ENCODE measurements at places on chromosomes 2 and 18.

- no peak for DNase-seq
Measured at GRCh38 chr18:41644466-41644865, 310.6 kb upstream of the PIK3C3 start.

DNA sequence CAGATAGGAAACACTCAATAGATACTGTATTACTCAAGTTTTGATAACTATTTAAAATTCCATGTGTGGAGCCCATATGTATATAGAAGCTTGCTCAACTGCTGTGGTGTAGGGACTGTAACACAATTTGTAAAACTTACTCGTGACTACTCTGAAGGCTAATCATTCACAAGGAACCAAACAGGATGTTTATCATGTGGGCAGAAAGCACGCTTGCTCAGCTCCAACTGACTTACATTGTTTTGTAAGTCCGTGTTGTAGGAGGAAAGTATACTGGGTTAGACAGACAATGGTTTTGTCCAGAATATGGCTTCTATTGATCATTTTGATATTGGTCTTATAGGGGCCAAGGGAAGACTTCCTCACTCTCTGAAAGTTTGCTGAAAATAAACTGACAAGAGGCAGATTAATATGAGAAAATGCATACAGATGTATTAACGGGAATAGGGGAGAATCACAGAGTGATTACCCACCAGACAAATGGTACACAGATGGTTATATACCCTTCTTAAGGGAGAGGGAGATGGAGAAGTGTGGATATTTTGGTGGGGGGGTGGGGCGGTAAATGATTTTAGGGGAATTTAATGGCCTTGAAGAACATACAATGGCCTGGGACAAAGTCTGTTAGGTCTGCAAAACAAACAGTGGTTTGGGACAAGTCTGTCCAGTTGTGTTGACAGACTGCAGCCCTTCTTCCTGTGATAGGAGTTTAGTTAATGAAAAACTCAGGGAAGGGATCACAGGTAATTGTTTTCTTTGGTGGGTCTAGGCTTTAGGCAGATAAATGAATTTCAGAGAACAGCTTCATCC lies 259.3 kb upstream of the SP5 start:
- no peak for DNase-seq

DNA sequence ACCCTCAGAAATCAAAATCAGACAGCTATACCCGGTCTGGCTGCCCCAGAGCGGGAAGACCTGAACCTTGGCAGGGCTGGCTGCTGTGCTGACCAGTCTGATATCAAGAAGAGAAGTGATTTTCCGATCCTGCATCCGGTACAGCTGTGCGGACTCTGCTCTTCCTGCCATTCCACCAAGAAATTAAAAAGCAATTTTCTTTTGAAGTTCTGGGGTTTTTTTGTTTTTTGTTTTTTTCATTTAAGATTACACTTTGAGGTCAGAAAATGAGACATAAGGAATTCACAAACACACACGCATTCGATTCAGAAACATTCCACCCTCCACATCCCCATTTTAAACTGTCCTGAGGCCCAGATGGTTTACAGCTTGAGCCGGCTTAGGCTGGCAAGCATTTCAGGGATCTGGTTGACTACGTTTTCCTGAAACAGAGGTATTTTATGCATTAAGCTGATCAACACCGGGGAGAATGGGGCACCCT lies 156.5 kb downstream of the COL6A3 start:
- peak; percentile 73 for DNase-seq

- no peak for DNase-seq
Measured at GRCh38 chr2:136051001-136051724, 65.7 kb upstream of the DARS1 start.

- no peak for DNase-seq
Measured at GRCh38 chr2:158221063-158222020, 119.7 kb downstream of the UPP2 start.

DNA sequence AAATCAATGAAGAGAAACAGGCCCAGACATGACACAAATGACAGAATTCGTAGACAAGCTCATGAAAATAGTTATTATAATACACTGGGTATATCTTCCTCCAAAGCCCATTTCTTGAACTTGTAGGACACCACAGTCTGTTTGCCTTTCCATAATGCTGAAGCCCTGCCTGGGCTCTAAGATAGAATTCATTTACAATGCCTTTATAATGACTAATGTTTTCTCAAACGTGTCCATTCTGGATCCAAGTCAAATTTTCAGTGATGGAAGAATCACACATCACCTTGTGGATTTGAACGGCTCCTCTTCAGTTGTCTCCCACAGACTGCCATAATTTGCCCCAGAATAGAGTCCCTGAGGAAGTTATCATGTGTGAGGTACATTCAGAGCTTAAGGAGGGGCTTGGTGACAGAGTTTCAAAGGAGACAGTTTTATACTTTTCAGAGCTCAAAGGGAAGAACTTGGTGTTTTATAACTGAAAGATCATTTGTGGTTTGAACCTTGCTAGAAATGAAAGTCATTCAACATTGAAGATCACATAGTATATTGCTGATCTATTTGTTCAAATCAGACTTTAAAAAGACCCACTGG lies 38.2 kb downstream of the CASP8 start:
- no peak for DNase-seq

DNA sequence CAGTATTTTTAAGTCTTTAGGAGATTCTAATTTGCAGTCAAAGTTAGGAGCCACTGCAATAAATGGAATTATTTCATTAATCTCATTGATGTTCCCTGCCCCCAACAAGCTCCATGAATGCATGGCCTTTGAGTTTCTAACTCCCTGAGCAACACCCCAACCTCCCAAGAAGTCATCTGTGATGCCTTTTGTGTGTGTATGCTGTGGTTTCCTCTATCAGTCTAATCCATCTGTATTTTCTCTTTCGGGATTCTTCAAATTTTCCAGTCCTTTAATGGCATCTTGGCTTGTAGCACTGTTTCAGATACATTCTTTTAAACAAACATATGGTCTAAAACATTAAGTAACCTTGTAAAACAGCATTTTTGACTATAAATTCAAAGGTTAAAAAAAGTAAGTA lies 16.8 kb downstream of the SERPINB10 start:
- DNase-seq, result no peak

- DNase-seq, result no peak
Measured at GRCh38 chr2:171086352-171087290, 74.1 kb downstream of the TLK1 start.

DNA sequence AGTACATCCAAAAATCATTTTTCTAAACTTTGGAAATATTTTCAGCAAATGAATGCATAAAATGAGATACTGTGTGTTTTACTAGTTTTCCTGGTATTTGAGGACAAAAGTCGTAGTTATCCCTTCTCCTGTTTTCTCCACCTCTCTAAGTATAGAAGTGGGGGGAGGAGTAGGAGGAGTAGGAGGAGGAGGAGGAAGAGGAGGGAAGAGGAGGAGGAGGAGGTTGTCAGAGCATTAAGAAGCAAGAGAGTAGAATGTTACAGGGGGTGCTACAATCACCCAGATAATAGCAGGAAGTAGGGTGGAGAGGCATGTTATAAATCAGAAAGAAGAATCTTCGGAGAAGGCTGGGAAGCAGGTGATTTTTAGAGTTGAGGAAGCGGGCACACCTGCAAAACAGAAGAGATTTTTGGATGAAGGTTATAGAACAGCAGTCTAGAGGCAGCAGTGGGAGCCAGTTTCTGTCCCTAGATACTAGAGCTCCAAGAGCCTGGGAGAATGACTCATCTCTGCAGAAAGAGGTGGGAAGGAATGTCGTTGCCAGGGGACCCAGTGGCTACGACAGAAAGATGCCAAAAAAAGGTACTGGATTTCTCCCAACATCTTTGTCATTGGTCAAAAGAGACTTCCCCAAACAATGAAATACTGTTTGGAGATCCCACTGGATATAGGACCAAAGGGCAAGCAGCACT lies 44.2 kb upstream of the AQP4 start:
- no peak for DNase-seq

- DNase-seq, result no peak
Measured at GRCh38 chr2:217617616-217618022, 385.2 kb downstream of the TNS1 start.

DNA sequence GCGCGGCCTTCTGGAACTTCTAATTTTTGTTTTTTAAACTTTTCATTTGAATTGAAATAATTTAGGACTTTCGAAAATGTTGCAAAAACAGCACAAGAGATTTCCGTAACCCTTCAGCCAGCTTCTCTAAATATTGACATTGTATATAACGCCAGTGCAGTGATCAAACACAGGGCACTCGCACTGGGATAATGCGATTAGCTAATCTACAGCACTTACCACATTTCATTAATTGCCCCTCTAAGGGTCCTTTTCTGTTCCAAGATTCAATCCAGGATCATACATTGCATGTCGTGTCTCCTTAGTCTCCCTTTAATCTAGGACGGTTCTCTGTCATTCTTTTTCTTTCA lies 343 bp upstream of the CD302 start:
- no peak for DNase-seq
